Urinary bladder (tissue), 4 donors: ENCODE measurements at places on chromosomes 3 and 15.

DNA sequence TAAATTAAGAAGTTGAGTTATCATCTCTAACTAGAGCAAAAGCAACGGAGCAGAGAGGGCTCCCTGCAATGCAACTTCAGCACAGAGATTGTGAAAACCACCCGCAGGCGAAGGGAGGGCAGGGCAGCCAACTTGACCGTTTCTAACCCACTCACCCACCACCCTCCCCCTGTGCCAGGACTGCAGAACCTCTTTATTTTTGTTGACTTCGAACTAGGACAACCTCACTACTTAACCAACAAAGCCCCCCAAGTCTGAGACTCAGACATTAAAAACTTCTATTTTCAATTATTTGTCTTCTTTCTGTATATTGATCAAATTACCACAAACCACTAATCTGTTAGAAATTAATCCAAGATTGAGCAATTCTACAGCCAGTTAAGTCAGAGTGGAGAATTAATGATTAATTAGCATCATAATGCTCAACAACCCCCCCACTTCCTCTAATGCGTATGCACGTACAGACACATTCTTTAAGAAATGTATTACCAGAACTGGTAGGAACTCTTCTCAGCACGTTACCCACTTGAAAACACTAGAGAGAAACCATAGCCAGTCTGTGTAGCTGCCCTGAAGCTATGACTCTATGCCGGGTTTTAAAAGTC lies 2.0 kb downstream of the MGLL start:
- DNase-seq: no peak

- peak; percentile 45 for DNase-seq
These were observed 173.6 kb upstream of the TMC3 start for GRCh38 chr15:81547521-81548132.

DNA sequence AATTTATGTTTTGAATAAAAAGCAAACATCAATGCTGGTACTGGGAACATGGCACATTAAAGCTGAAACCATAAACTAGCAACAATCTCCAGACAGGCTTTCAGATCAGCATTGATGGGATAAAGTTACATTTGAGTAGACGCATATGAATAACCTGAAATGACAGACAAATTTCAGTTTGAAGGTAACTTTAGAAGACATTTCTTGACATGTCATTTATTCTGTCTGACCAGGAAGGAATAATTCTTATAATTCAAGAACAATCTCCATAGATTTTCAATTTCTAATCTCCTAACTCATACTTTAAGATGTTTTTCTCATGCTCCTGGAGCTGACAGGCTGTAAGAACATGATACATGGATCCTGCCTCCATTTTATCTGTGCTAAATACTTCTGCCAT lies 69.8 kb downstream of the PLCH1 start:
- DNase-seq: no peak

DNA sequence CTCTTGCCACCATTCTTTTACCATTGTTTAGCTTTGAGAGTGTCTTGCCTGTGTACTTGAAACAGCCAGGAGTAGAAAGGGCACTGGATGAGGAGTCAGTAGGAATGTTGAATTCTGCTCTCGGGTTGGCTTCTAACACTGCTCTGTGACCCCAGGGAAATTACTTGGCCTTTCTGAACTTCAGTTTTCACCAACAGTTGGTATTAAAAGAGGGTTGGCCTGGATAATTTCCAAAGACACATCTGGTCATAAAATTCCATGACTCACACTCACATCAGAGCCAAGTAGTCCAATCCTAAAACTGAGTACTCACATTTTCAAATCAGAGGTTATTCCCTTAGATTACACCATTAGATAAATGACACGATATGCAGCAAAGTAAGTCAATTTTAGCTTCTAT lies 141.6 kb downstream of the ECT2 start:
- DNase-seq: no peak

GRCh38 chr3:82224661-82225060 lies 463.2 kb upstream of the GBE1 start:
- DNase-seq: no peak

DNA sequence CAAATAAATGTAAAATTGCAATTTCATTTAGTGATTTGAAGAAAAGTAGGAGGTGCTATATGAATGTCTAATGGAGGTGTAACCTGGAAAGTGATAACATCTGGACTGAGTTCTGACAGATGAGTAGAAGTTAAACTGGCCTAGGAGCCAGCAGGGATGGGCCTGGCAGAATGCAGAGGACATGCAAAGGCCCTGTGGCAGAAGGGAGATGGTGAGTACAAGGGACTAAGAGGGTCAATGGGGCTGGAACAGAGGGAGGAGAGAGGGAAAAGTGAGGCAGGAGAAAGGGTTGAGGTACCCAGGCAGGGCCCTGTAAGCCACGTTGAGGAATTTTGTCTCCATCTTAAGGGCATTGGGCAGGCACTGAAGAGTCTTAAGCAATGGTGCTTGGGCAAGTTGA lies 3.4 kb upstream of the PPP1R14D start:
- no peak for DNase-seq

GRCh38 chr3:38005076-38006020 lies 14.8 kb downstream of the VILL start:
- no peak for DNase-seq

GRCh38 chr3:155416500-155417118 lies 123.1 kb upstream of the STRIT1 start:
- DNase-seq: no peak

DNA sequence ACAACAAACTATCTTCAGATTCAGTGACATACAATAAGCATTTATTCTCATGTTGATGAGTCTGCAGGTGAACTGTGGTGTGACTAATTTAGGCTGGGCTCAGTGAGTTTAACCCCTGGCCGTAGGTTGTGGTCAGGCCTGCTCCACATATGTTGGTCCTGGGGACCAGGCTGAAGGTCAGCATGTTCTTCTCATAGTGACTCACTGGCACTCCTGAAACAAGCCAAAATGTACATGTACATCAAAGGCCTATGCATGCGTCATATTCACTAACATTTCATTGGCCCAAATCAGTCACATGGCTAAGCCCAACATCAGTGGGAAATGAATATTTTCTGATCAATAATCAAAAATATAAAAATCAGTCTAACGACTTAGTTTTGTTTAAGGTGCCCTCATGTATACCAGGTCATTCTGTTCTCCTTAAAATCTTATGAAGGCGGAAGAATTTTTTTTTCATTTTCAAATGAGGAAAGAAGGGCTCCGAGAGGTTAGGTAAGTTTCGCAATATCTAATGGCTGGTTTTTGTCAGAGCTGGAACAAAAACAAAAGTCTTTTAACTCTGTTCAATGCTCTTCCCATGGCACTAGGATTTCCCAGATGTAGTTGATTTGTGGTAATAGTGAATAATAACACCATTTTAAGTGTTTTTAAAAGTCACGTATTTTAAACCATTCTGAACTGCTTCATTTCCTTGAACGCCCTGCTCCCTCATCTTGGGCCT lies 148.5 kb downstream of the MFSD1 start:
- no peak for DNase-seq

DNA sequence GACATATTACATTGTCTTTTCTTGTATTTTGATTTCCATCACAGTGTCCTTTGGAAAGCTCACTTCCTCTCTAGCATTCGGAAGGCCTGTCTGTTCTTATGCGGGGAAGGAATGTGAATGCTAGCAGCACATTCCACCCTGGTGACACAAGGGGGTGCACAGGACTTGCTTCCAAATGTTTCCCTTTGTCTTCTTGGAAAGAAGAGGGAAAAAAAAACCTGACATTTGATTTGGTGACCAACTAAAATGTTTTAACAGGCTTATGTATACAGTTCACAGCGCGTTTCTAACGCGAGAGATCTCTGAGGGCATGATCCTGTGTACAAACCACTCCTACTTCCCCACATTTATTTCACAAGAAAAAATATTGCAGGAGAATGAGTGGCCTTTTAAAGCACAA lies 107.6 kb upstream of the FXR1 start:
- peak; percentile 7 for DNase-seq

GRCh38 chr3:29937185-29937584 lies 656.3 kb downstream of the RBMS3 start:
- no peak for DNase-seq

GRCh38 chr3:57052662-57053061 lies 7.8 kb upstream of the SPATA12 start:
- DNase-seq: no peak

- DNase-seq: no peak
These were observed 22.3 kb upstream of the BMF start for GRCh38 chr15:40130799-40131502.

DNA sequence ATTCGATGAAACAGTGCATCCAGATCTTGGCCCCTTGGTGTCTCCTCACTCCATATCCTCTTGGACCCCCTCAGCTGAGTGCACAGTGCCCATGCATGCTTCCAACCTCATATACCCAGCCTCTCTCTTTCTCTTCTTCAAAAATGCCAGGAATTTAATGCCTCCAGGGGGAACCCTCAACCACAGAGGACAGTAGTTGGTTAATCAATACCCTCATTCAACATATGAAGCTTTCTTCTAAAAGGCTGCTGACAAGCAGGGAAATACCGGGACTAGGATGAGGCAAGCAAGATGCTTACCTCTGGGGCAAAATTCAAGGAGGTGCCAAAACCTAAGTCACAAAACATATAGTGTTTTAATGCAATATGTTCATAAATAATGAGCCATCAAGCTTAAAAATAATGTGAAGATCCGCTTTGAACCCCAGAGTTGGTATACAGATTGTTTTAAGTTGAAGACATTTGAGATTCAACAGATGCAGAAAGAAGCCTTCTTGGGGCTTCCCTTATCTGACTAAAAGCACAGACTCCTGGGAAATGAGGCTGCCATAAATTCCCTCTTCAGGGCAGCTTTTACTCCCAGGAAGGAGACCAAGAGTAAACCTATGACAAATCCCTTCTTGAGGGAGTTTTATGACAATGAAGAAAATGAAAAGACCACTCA lies 48.2 kb upstream of the FHIT start:
- DNase-seq: no peak

DNA sequence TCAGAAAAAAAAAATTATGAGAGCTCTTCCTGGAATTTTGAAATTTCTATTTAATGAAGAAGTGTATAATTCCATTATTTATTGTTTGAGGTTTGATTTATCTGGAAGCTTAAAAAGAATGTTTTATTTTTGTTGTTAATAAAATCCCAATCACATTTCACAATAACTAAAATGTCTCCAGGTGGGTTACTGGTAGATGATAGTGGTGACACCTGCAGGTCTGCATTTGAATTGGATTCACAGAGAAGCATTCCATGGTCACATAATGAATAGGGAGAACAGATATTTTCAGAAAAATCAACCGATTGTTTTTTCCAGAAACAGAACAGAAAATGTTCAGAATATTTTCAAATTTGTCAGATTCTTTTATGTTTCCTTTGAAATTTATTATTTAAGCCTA lies 48.3 kb downstream of the ASB7 start:
- DNase-seq: no peak

- no peak for DNase-seq
These were observed 367.6 kb upstream of the NDN start for GRCh38 chr15:24054547-24055245.

DNA sequence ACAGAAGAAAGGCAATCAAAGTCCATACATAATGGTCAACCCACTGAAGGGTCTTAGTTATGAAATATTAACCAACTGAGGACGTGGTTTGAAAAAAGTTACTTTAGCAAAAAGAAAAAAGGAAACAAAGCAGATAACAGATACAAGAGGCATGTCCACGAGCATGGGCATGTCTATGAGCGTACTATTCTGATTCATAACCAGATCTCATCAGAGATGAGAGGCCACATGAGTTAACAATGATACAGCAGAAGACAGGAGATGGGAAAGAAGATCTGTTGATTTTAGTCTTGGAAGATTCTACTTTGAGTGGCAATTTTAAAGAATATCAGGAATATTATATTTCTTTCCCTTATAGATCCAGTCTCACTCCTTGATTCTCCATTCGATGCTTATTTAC lies 262.9 kb upstream of the SLITRK3 start:
- no peak for DNase-seq
